ENCODE measurements at places on chromosomes 2 and 18.

DNA sequence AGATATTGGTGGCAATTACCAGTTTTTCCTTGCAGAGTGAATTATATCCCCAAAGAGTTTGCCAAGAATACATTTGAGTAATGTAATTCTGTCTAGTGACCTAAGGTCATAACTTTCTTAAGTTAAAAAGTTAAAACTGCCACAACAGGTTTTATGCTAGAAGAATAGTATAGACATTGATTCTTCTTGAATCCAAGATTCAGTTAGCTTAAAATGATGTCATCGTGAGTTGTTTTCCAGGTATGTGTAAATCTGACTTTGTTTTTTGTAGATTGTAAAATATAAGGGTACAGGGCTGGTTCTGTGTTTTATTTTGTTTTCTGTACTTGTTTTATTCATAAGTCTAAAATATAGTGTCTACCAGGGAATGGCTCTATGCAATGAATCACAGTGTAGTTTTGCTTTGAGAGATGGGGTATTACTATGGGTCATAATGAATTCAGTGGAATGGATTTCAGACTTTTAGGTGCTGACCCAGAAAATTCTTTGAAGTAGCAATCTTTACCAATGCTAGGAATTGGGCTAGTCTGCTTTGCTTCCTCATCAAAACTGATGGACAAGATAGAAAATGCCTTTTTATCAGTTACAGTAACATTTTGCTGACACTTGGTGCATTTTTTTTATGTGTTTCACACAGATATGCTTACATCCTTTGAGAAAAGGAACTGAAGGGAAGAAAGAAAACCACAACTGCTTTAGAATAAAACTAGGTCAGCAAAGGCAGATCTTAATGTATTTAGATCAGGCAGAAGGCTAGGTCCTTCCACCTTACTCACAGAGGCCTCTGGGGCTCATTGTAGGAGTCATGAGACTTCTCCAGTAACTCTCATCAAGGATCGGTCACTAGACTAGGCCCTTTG, 20.8 kb upstream of the MGAT5 start:
- no peak for DNase-seq

- no peak for DNase-seq
These were observed 84.7 kb downstream of the NFATC1 start for GRCh38 chr18:79480171-79481045.

- no peak for DNase-seq
These were observed 50.2 kb downstream of the NFATC1 start for GRCh38 chr18:79445696-79446561.

DNA sequence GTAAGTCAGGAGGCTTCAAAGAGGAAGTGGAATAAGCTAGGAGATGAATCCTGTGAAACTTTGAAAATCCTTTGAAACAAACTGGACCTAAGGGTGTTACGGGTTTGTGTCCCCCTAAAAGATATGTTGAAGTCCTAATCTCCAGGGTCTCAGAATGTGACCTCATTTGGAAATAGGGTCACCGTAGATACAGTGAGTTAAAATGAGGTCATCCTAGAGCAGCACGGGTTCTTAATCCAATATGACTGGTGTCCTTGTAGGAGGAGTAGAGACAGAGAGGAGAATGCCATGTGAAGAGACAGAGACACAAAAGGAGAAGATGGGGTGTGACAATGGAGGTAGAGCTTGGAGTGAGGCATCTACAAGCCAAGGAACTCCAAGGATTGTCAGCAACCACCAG, 26.9 kb upstream of the NEB start:
- no peak for DNase-seq

GRCh38 chr2:46297546-46298271, 502 bp downstream of the EPAS1 start:
- peak; percentile 60 for DNase-seq

GRCh38 chr2:85913884-85914881, 25.4 kb upstream of the ST3GAL5 start:
- DNase-seq, result no peak

GRCh38 chr18:48609820-48610815, 71.3 kb downstream of the CTIF start:
- DNase-seq, result no peak

GRCh38 chr2:198006733-198007132, 202.3 kb downstream of the PLCL1 start:
- no peak for DNase-seq

DNA sequence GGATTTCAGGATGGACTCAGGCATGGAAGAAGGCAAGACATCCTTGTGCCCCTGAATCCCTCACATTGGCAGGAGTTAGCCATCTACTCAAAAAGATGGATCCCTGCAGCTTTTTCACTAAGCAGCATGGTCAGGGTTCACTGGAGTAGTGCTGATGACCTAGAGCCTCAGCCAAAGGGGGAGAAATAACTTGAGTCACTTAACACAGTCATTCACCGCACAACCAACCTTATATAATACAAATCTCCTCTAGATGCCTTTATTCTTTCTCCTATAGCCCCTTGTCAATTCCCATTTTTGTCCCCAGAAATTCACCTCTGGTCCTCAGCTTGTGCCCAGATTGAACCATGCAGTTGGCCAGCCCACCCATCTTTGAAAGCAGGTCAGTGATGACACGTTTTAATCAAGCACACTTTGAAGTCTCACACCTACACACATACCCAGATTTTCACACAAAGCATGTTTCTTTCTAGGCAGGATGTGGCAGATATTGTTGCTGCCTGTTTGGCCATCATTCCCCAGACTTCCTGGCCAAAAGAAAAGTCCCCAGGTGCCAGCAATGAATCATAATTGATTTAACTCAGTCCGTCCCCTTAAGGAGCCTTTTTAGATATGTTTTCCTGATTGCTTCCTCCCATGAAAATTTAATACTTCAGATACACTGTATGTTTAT, 84.2 kb downstream of the LBH start:
- DNase-seq, result no peak

- no peak for DNase-seq
These were observed 260.8 kb downstream of the TGIF1 start for GRCh38 chr18:3710712-3711301.

DNA sequence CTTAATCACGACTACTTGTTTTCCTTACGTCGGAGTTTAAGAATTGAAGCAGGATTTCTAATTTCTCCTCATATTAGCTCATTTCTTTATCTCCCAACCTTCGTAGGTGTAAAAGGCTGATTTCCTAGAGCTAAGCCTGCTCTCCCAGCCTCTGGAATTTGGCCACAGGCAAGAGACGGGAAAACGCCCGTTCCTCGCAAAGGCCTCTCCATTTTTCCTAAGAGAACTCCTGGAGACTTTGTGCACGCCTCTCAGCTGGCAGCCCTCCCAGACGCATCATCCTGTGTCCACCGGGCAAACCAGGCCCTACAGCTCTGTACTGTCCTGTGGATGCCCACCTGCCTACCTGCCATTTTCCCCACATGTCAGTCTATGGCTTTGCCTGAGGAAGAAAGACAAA, 106.3 kb downstream of the FTCDNL1 start:
- no peak for DNase-seq

- peak; percentile 46 for DNase-seq
These were observed 105.6 kb downstream of the VSNL1 start for GRCh38 chr2:17646081-17646554.

GRCh38 chr2:216083464-216084281, 2.0 kb downstream of the TMEM169 start:
- DNase-seq, result peak; percentile 20

DNA sequence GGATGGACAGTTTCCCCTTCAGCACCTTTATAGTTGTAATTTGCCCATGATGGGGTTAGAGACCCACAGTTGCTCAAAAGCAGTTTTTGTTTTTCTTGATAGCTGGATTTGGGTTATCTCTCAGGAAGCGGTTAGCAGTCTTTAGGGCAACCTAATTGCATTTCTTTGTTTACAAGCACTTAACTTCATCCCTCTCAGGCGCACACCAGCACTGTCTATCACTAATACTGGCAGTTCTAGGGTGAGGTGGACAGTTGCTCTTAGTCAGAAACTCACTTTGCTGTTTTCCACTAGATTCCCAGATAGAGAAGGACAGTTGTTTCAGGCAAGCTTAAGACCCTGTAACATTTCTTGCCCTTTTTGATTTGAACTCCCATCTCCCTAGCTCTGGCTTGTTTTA, 146.0 kb downstream of the AGAP1 start:
- no peak for DNase-seq

DNA sequence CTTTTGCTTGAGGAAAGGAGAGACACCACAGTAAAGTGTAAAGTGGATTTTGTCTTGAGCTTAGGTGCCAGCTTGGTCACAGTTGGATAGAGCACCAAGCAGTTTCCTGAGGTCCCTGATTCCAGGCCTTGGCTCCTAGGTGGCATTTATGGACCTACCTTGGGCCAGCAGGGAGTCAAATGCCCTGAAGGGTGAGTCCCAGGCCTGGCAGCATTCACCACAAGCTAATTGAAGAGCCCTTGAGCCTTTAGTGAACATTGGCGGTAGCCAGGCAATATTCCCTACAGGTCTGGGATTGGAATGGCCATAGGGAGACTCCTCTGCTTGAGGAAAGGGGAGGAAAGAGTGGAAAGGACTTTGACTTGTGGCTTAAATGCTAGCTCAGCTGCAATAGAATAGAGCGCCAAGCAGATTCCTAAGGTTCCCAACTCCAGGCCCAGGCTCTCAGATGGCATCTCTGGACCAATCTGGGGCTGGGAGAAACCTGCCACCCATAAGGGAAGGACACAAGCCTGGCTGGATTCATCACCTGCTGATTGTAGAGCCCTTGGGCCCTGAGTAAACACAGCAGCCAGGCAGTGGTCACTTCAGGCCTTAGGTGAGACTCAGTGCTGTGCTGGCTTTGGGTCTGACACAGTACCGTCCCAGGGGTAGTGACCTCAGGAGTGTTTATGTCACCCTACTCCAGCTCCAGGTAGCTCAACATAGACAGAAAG, 137.5 kb upstream of the OTOS start:
- no peak for DNase-seq

- DNase-seq, result no peak
These were observed 62.7 kb downstream of the LCLAT1 start for GRCh38 chr2:30509716-30510115.

- no peak for DNase-seq
These were observed 154.0 kb downstream of the PMAIP1 start for GRCh38 chr18:60053747-60054304.

GRCh38 chr2:191927319-191927867, 80.5 kb upstream of the CAVIN2 start:
- no peak for DNase-seq

GRCh38 chr2:127678991-127679390, 3.7 kb upstream of the LIMS2 start:
- DNase-seq, result no peak

DNA sequence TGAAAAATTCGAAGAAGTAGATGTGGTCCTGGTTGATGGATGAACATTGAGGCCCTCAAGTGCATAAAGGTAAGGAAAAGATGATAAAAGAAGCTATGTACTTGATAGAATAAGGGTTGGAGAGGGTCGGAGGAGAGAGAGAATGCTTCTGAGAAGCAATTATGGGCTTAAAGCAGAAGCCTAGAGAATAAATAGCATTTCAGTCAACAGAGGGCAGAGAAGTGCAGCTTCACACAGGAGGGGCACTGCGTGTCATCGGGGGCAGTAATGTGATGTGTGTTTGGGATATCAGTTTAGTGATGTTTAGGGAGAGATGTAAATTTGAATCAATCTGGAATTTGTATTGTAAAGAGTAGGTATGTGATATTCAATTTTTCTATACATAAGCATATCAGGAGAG, 334.5 kb downstream of the PIK3C3 start:
- DNase-seq, result no peak

DNA sequence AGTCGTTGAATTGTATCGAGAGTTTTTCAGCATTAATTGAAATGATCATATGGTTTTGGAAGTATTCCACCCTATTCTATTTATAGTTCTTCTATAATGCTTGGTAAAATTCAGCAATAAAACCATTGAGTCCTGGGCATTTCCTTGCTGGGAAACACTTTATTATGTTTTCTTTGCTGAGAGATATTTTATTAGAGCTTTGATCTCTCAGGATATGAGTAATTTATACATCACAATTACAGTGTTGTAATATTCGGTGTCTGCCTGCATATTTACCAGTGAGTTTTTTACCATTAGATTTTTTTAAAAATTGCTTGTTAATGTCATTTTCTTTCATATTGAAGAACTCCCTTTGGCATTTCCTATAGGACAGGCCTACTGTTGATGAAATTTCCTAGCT, 402.7 kb upstream of the FSIP2 start:
- no peak for DNase-seq

GRCh38 chr2:178397002-178397605, 53.9 kb downstream of the PRKRA start:
- no peak for DNase-seq

- DNase-seq, result no peak
These were observed 64.5 kb downstream of the COA5 start for GRCh38 chr2:98543842-98544241.

DNA sequence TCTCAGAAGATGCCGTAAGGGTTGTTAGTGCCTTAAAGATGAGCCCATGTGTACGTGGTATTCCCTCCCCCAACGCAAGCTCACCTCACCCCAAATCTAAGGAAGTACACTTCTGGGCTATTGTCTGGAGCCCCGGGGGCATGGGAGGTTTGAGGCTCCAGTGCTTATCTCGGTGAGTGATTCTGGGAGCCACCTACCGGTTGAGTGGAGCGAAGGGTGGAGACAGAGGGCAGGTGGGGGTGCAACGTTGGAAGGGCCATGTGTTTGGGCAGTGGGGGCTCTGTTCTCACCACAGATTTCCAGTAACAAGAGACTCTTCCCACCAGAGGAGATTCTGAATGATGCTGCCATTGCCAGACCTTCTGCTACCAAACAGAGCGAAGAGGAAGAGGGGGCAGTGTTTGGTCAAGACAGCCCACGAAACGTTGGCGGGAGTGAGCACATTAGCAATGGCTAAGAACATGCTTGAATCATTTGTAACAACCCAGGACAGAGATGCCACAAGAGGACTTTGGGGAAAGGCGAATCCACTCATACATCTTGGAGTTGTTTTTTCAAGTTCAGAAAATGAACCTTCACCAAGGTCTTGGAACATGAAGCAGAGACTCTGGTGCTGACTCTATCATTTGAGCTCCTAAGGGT, 38.7 kb downstream of the TWIST2 start:
- no peak for DNase-seq

DNA sequence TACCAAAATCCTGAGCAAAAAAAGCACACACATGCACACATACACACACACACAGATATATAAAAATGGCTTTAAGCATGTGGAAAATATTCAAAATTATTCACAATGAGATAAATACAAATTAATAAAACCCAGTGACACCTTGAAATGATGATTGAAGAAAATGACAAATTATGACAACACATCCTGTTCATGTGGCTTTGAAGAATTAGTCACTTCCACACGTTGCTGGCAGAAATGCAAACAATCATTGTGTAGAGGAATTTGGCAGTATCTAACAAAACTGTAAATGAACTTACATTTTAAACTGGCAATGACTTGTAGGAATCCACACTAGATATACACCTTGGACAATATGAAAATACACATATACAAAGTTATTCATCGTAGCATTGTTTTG, 95.8 kb upstream of the RGPD4 start:
- DNase-seq, result no peak

Measured in activated naive CD8-positive, alpha-beta T cell treated with anti-CD3 and anti-CD28 coated beads, Interleukin-2, amount 50 U/mL, for 24 hours (primary cell).